Stimulated activated CD8-positive, alpha-beta memory T cell treated with anti-CD3 and anti-CD28 coated beads, Interleukin-12 subunit alpha, Interleukin-12 subunit beta, amount 100 ng/mL, for 1 hour (primary cell): ENCODE measurements at places on chromosomes 13 and 19.
A peak's percentile ranks its signal among the peaks of the same experiment; 100 is the strongest.

DNA sequence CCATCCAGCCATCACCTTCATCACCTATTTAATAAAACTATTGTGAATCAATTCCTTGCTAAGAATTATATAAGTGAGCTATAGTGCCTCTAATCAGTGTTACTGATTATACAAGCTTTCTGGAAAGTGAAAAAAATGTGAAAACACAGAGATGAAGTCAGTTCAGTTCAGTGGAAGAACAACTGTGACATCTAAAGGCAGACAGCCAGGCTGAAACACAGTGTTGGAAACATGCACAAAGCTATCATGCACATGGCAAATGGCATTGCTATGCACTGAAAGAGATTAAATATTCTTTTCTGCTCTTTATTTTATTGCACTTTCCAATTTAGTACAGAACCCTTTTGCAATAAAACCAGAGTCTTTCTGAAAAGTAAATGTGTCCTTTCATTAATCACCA is 294.0 kb downstream of the RBM26 start:
- no peak for DNase-seq

GRCh38 chr13:53240401-53241025 is 211.9 kb downstream of the OLFM4 start:
- DNase-seq, result no peak

DNA sequence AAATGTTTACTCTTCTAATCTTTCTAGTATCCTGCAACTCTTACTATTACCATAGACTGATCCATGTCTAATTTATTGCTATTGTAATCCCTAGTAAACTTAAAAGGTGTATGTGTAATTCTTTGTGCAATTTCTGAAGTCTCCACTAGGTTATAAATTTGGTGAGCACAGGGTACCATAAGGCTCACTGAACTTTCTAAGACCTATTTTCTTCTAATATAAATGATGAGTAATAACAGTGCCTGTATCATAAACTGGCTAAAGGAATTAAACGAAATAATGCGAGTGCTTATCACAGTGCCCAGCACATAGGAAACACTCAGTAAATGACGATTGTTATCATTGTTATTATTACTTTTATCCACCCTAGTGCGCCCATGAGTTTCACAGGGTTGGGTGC is 119.1 kb downstream of the KLF12 start:
- DNase-seq, result no peak

GRCh38 chr19:16016226-16017137 is 59.8 kb upstream of the TPM4 start:
- DNase-seq, result no peak

DNA sequence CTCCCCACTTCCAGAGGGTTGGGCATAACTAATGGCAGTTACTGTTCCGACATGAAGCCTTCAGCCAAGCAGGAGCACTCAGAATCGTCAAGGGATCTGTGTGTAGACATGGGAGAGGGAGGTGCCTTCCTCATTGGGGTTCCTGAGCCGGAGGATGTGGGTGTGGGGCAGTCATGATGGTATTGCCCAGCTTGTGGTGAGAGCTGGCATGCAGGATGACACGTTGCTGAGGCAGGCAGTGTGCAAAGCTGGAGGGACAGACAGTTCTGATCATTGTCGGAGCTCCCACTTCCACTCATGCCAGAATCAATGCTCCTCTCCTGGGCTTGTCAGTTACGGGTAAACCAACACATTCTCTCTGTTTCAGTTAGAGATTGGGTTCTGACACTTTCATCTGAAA is 83.9 kb upstream of the TSC22D1 start:
- no peak for DNase-seq

- DNase-seq, result no peak
Measured at GRCh38 chr19:2428321-2428690, 920 bp upstream of the TIMM13 start.

DNA sequence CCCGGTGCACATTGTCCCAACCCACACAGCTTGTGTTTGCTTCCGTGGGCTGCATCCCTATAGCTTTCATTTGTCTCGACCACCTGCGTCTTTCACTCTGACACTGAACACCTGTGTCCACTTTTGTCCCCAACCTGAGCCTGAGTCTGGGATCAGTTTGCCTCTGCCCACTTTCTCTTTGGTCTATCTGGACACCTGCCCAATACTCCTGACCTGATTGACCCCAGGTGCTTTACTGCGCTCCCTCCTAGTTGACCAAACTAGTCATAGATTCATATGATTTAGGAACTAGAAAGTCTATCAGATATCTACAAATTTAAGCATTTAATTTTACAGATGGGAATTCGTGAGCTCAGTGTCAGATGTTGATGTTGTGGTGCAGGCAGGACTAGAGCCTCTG is 209.9 kb downstream of the DCT start:
- DNase-seq, result no peak

DNA sequence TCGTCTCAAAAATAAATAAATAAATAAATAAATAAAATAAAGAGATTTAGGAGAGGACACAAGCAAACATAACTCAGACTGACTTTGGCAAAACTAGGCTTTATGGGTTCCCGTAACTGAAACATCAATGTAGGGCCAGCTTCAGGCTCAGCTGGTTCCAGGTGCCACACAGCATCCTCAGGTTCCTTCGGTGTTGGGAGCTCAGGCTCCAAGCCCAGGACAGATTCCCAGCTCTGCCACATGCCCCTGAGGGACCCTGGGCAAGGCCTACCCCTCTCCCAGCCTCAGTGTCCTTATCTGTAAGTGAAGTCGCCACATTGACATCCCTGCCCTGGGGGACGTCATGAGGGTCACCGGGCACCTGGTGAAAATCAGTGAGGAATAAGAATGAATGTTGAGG is 18.7 kb downstream of the MISP start:
- DNase-seq, result no peak

GRCh38 chr13:45162821-45163220 is 38.0 kb downstream of the KCTD4 start:
- no peak for DNase-seq

GRCh38 chr13:89982407-89983095 is 1364.9 kb upstream of the MIR17HG start:
- DNase-seq, result no peak

DNA sequence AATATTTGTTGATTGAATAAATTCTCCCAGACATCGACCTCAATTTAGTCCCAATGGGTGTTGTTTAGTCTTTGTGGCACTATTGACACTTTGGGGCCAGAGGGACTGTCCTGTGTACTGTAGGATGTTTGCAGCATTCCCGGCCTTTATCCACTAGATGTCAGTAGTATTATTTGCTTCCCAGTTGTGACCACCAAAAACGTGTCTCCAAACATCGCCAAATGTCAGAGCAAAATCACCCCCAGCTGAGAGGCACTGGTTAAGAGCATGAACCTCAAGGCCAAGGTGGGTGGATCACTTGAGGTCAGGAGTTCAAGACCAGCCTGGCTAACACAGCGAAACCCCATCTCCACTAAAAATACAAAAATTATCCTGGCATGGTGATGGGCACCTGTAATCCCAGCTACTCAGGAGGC is 15.4 kb downstream of the NLRP12 start:
- DNase-seq, result no peak

DNA sequence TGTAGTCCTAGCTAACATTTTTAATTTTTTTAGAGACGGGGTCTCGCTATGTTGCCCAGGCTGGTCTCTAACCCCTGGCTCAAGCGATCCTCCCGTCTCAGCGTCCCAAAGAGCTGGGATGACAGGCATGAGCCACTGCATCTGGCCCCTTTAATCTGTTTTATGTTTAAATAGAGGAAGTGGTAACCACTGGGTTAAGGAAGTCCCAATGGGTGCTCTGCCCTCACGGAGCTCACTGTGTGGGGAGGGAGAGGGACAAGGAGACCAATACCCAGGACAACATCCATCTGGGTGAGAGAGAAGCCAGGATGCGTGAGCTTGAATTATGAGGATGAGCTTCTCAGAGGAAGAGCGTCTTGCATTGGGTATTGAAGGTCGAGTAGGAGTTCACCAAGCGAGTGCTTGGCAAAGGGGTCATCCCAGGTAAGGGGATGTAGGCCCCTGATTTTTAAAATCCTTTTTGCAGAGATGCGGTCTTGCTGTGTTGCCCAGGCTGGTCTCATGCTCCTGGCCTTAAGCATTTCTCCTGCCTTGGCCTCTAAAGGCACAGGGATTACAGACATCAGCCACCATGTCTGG is 13.8 kb downstream of the YJU2 start:
- DNase-seq, result no peak

DNA sequence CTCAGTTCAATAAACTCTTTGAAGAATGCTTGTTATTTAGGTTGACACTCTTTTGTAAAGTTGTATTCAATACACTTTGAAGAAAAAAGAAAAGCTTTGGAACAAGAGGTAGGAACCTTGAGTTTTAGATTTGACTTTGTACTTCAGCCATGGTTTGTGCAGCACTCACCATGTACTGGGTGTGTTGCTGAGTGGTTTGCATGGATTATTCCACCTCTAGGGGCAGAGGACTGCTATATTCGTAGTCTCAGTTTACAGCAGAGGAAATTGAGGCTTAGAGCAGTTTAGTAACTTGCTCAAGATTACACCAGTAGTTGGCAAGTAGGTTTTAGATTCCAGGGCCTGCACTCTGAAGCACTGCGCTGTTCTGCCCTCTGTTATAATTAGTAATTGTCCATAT is 68.8 kb downstream of the DNAJC3 start:
- DNase-seq, result no peak

DNA sequence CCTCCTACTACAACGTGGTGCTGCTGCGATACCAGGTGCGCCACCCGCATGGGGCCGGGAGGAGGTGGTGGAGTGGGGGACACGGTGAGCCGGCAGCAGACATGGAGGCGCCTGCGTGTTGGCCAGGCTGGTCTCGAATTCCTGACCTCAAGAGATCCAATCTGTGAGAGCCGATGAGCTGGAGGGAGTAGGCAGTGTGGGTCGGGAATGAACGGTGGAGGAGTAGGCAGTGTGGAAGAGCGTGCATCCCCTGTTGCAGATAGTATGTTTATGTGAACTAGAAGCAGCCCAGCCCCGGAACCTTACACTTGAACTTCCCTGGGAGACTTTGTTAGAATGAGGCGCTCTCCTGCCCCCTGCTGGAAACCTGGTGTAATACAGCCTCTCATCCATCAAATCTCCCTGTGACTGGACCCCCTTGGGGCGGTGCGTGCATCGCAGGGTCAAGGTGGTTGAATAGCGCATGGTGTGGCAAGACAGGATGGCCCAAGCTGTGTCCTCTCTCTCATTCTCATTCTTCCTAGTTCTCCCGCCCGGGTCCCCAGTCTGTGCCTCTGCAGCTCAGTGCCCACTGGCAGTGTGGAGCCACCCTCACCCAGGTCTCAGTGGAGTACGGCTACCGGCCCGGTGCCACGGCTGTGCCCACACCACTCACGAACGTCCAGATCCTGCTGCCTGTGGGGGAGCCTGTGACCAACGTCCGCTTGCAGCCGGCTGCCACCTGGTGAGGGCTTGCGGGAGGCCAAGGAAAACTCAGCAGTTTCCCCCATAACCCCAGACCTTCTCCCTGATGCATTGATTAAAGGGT is 10.5 kb upstream of the B3GNT3 start:
- peak; percentile 57 for DNase-seq

- DNase-seq, result no peak
Measured at GRCh38 chr13:39561971-39562370, 41.0 kb downstream of the LHFPL6 start.

- no peak for DNase-seq
Measured at GRCh38 chr19:55275851-55276719, 3.8 kb downstream of the HSPBP1 start.

GRCh38 chr13:112808377-112809140 is 118.7 kb downstream of the ATP11A start:
- no peak for DNase-seq

- DNase-seq, result no peak
Measured at GRCh38 chr13:46736541-46737310, 60.2 kb downstream of the ESD start.

DNA sequence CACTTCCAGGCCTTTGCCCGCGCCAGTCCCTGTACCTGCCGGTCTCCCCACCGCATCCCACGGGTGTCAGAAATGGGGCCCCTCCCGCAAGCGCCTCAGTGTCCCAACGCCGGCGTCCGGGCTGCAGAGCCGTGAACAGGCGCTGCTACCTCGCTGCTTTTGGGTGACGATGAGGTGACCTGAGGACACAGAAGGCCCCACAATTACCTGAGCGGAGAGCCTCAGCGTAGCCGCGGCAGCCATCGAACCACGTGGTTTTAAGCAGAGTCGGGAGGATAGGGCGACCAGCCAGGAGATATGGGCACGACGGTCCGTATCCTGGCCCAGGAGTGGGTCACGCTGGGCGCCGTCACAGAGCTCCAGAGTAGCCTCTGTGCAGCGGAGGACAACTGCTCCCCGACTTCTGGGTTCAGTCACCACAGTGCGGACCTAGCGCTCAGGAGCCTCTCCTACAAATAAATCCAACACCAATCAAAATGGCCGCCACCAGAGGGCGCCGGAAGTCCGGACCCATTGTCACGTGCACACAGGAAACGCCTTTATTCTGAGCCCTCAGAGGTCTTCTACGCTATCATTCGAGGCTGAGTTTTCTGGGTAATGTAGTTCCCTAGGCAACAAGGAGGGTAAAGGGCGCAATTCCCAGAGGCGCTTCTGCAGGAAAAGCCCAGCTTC is at the start of gene ZNF814:
Gene ZNF814, minus strand, starts transcription at position 478 of the 672 bp plus-strand sequence. Its CDS starts 235 bp downstream, at position 243.
- peak; percentile 71 for DNase-seq

- DNase-seq, result no peak
Measured at GRCh38 chr13:113803409-113804016, 44.5 kb downstream of the TMEM255B start.

DNA sequence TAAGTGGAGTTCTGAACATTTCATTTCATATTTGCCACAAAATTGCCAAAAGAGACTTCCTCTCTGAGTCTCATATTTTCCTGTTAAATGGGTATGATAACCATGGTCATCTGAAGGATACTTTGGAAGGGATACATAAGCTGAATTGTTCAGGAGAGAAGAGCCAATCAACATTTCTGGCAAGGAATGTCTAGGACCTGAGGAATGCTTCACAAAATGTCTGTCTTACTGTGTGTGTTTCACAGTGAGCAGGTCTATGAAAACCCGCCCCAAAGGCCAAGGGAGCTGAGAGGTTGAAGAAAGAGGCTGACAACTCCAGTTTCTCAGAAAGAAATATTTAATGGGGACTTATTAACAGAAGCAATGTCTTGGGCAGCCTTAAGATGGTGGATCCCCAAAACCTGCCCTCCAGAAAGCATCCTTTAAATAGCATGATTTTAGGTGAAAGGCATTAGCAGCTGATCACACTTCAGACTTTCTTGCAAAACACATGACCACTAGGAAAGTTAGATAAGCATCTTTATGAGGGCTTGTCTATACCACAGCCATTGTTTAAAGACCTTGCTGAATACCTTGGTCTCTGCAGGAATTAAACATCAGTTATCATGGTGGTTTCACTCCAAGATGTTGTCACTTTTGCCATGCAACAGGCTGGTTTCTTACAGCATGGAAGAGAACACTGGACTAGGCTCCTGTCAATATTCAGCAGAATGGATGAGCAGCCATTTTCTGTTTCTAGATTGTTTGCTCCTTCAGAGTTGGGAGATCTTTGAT is 78.9 kb downstream of the TNFSF11 start:
- DNase-seq, result no peak
